ENCODE measurements at places on chromosomes 2 and 18.
A peak's percentile ranks its signal among the peaks of the same experiment; 100 is the strongest.

DNA sequence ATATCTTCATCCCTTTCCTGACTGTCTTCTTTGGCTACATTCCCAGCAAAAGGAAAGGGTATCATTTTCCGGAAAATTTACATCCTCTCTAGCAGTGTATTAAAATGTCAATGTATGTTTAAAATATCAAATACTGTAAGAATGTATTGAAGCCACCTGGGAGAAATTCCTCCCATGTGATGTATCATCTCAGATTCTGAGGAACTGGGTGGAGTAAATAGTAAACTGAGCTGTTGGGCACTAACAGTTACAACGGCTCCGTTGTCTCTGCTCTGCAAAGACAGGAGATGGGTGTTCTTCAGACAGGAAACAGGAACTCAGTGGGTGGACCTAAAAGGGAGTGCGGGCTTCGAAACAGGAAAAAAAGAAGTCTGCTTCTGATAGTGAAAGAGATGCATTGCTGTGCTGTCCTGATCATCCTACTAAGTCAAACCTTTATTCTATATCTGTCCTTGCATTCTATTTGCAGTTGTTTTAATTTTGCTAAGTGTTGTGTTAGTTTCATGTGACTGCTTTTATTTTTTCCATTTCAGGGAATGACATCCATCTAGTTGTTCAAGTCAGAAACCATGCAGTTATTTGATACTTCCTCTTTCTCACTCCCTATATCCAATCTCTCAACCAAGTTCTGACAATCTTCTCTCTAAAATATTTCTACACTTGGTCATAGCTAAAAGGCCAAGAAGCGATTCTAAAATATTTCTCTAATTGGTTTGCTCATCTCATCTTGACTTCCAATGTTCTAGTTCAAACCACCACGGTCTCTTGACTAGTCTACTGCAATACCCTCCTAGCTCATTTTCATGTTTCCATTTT is 19.4 kb downstream of the DOK1 start:
- peak; percentile 59 for DNase-seq

GRCh38 chr18:79852561-79853302 is 55.0 kb downstream of the KCNG2 start:
- DNase-seq = no peak

- no peak for DNase-seq
Observed at GRCh38 chr18:10100941-10101701, 187.3 kb downstream of the VAPA start.

DNA sequence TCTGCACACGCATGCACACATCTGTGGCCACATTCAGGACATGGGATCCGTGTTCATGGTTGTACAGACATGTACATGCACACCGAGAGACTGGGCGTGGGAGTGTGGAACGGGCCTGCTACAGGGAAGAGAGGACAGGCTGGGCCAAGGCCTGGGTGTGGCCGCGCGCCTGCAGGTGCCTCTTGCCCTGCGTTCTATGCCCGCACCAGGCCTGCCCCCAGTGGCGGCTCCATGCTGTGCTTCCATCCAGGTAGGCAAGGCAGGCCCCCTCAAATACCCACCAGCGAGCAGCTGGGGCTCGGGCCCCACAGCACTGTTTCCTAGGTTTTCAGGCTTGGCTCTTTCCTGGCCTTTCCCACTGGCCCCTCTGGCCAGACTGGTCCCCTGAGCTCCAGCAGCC is 15.5 kb upstream of the PTMA start:
- no peak for DNase-seq

- no peak for DNase-seq
Observed at GRCh38 chr2:217158928-217159327, 299.1 kb upstream of the TNP1 start.

GRCh38 chr2:173048522-173048896 is 27.1 kb upstream of the MAP3K20 start:
- no peak for DNase-seq

GRCh38 chr2:23850564-23851256 is 76.2 kb downstream of the ATAD2B start:
- DNase-seq = peak; percentile 53

GRCh38 chr2:117603567-117603966 is 210.9 kb upstream of the DDX18 start:
- no peak for DNase-seq

GRCh38 chr18:79874553-79875530 is 76.6 kb downstream of the SLC66A2 start:
- DNase-seq = no peak

DNA sequence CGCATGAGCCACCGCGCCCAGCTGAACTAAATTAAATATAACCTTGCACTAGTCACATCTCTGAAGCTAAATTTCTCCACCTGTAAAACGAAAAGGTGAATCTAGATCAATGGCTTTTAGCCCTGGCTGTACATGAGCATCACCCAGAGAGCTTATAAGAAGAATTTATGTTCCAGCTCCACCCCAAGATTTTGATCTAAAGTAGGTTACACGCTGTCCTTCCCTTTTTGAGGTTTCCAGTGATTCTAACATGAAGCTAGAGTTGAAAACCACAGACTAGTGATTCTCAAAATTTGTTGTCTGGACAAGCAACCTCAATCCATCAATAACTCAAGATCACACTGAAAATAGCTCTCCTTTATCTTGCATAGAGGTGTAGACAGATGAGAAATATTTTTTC is 208.8 kb upstream of the CRIM1 start:
- no peak for DNase-seq

- DNase-seq = no peak
Observed at GRCh38 chr2:48120112-48120511, 213.8 kb upstream of the FBXO11 start.

GRCh38 chr2:59594671-59595222 is 958.7 kb downstream of the BCL11A start:
- DNase-seq = no peak

GRCh38 chr2:86194751-86195054 is 559 bp downstream of the IMMT start:
- peak; percentile 70 for DNase-seq

GRCh38 chr2:16442971-16443370 is 222.7 kb downstream of the CYRIA start:
- no peak for DNase-seq

DNA sequence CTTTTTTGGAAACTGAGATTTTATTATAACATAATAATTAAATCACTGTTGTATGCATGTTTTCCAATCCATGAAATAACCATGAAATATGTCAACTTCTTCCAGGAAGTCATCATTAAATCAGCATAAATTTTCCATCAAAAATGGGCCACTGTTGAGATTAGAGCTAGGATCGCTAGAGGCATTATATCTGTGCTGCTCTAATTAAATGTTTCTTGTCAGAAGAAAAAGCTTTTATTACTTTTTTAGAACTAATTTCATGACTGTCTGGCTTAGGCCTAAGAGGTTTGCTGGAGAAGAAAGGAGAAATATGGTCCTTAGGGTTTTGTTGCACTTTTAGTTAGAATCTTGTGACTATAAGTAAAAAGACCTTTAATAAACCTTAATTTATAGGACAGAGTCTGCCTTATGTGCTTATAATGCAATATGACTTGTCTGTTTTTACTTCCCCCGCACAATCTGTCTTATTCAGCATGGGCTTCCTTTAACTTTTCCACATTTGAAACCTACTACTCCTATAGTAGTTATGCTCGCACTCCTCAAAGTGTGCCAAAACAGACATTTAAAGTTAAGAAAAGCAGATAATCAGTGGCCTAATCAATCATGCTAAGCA is 363.4 kb upstream of the GCFC2 start:
- DNase-seq = no peak

GRCh38 chr2:24083567-24084385 is 858 bp downstream of the TP53I3 start:
- peak; percentile 79 for DNase-seq

DNA sequence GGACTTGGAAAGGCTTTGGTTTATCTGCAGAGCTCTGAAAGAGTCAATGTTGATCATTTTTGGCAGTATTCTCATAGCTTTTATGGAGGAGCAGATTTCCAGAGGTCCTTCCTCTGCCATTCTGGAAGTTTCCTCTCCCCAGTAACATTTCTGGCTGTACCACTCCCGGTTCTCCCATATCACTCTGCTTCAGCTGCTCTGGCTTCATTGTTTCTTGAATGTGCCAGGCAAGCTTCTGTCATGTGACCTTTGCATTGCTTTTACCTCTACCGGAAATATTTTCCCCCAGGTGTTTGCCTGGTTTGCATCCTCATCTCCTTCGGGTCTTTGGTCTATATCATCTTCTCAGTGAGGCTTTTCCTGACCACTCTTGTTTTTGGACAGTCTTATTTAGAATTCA is 12.4 kb downstream of the PCYOX1 start:
- no peak for DNase-seq

DNA sequence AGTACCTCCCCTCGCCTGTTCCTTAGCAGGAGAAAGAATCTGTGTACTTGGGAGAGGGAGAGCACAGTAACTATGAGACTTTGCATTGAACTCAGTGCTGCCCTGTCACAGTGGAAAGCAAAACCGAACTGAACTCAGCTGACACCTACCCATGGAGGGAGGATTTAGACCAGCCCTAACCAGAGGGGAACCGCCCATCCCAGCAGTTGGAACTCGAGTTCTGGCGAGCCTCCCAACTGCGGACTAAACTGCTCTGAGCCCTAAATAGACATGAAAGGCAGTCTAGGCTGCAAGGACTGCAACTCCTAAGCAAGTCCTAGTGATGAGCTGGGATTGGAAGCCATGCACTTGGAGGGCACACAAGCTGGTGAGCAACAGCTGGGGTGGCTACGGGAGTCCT is 110.4 kb downstream of the GRB14 start:
- no peak for DNase-seq

DNA sequence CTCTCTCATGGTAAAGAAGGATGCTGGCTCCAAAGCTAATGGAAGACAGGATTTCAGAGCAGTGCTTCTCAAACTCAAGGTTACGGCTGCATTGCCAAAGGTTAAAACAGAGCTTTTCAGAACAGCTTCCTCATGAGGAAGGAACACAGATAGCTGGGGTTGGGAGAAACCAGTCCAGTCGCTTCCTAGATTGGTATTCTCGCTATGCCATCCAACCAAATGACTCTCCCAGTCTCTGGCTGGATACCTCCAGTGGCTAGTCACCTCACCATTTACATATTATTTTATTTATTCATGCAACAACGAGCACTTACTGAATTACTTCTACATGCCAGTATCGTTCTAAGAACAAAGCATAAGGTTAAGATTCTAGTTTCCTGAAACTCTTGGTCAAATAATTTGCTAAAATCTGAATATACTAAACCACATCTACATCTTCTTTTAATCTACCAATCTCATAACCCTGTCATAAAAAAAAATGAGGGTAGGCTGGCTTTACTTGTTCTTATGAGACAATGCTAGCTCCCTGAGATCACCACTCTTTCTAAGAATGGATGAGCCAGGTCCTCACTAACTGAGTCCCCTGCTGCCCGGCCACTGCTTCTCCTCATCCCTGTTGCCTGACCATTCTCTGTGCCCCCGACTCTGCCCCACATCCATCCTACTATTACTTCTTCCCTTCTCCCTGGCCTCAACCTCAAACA is 20.4 kb downstream of the KDSR start:
- DNase-seq = no peak

GRCh38 chr2:9311488-9311887 is 104.9 kb downstream of the ASAP2 start:
- DNase-seq = no peak

DNA sequence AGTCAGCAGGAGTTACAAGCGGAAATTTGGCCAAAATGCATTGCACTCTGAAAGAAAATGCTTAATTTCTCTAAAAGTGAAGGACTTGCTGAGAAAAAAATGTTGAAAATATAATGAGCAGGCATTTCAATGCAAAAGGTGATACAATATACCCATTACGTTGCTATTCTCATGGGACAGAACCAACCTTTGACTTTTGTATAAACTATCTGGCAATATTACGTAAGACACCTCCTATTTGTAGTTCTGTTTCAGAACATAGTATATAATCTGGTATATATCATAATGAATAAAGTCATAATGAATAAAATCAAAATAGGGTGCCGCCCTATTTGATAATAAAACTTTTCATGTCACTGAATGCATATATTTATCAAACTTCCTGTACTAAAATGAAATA is 286.2 kb upstream of the SESTD1 start:
- DNase-seq = no peak

DNA sequence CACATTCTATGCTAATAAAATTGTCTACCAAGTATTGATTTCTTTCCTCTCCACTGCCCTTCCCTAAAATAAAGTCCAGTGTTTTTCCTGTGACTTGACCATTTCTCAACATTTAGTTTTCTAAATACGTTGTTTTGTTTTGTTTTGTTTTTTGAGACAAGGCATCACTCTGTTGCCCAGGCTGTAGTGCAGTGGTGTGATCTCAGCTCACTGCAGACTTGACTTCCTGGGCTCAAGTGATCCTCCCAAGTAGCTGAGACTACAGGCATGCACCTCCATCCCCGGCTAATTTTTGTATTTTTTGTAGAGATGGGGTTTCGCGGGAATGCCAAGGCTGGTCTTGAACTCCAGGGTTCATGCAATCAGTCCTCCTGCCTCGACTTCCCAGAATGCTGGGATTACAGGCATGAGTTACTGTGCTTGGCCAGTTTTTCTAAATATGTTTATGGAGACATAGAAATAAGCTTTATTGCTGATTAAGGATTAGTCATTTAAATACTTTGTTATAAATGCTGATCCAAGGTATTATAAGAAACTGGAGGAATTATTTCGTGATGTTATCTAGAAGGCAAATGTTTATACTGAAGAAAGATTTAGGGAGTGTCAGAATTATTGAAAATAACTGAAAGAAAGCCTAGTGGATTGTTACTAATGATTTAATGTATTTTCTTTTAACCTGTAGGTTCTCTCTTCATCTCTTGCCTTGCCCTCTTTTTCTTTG is 5.7 kb upstream of the HTR2B start:
- no peak for DNase-seq

GRCh38 chr2:48173141-48173540 is 266.8 kb upstream of the FBXO11 start:
- DNase-seq = no peak

GRCh38 chr2:70686577-70687460 is 81.2 kb downstream of the ADD2 start:
- DNase-seq = no peak

DNA sequence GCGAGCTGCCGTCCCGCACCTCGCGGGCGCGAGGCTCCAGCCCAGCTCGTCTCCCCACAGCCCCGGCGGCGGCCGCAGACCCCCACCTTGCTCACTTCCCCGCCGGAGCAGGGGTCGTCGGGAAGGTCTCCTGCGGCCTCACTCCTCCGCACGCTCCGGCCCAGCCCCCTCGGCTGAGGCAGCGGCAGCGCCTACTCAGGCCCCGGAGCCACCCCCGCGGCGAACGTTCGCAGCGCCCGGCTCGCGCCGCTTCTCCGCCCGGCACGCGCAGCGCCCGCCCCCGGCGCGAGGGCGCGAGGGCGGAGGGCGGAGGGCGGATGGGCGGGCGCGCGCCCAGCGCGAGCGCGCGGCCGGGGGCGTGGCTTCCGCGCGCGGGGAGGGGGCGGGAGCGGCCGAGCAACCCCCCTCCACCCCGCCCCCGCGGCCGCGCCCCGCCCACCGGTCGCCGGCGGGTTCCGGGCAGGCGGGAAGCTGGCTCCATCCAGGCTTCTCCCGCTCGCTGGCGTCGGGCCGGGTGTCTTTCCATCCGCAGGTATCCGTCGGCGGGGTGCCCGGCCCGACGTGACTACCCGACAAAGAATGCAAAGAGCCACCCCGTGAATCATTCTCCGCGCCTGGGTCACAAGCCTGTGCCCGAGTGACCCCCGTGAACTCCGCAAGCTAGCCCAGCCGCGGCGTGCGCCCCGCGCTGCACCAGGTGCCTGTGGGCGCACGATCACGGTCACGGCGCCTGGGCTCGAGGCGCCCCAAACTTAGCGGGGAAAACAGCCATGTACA is at the start of gene DTNB:
Gene DTNB (minus strand): TSS at position 278 of the 777 bp plus-strand sequence. CDS start 20,917 bp downstream, outside the sequence.
- DNase-seq = no peak

- no peak for DNase-seq
Observed at GRCh38 chr2:200278694-200279316, 27.7 kb upstream of the SPATS2L start.

- DNase-seq = no peak
Observed at GRCh38 chr2:142742371-142743214, 134.9 kb upstream of the KYNU start.

- DNase-seq = no peak
Observed at GRCh38 chr18:9094307-9095226, 7.9 kb upstream of the NDUFV2 start.

Measured in GM12878 (cell line).